Spinal cord (tissue), 10 donors: ENCODE measurements at places on chromosomes 3 and 15. TPM values are rescaled to one million over a fixed set of nuclear protein-coding genes. Genes with fewer than 3 reads are reported as not detected.

DNA sequence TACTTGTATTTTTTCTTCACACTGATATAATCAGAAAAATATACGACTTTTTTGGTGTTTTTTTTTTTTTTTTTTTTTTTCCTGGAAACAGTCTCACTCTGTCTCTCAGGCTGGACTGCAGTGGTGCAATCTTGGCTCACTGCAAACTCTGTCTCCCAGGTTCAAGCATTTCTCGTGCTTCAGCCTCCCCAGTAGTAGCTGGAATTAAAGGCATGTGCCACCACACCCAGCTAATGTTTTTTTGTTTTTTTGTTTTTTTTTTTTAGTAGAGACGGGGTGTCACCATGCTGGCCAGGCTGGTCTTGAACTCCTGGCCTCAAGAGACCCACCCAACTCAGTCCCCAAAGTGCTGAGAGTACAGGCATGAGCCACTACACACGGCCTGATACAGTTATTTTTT is 20.8 kb upstream of the DNAAF4 start:
- DNase-seq = no peak

DNA sequence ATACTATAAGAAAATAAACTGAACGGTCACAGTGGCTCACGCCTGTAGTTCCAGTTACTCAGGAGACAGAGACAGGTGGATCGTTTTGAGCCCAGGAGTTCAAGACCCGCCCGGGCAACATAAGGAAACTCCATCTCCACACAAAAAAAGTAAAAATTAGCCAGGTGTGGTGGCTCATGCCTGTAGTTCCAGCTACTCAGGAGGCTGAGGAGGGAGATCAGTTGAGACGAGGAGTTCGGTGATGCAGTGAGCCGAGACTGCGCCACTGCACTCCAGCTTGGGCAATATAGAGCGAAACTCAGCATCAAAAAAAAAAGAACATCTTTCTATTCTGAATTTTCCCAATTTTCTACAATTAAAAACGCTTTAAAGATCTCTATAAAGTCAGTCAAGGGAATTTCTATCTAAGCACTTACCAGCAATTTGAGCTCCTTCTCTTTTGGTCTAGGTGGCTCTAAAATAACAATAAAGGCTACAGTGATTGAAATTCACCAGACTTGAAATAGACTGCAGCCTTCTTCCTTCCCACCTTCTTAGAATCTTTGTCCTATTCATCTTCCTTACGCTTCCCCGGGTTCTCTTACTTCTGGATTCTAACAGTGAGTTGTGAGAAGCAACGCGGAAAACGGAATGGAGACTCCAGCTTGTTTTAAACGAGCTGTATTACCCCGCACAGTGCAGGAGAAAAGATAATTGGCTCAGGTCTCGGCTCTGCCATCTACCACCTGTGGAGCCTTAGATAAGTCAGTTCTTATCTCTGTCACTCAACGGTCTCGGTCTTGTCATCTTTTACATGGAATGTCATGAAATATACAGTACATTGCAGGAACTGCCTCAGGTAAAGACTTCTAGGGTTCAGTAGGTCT is 812 bp upstream of the SEC62 start:
- no peak for DNase-seq

GRCh38 chr15:96337365-96338023 is 7.0 kb downstream of the NR2F2 start:
- no peak for DNase-seq

Gene SPINK8
- 1.6 TPM for polyA plus RNA-seq

DNA sequence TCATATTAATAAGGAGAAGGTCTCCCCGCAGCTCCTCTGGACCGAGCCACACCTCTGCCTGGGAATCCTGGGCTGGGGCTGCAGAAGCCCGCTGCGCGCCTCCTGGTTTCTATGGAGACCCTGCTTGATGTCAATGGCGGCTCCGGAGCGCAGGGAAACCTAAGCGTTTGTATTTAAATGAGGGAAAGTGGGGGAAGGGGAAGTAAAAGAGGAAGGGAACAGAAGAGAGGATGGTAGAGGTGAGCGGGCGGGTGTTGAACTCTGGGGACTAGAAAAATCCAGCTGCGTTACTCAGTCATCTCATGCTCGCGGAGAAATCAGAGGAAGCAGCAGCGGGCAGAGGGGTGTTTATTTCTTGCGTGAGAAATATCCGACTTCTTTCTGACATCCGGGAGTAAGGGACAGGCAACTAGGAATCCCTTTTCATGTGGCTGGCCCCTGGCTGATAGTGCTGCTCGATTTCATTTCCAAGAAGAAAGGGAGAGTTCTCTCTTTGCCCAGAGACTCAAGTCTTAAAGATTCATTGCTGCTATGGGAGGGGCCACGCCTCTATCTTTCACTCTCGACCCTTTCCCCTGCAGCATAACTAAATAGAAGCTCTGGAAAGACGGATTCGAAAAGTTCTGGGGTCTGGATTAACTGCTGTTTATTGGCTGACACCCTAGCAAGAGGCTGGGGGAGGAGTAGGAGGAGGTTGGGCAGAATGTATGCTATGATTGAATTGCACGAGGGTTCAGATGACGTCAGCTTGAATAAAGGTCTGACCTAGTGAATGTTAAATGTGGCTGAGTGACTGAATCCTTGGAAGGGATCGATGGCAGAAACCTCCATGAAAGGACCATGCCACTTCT is 110.5 kb upstream of the GAP43 start:
- DNase-seq = peak; percentile 96

Gene THAP10
- 12.5 TPM for polyA plus RNA-seq

DNA sequence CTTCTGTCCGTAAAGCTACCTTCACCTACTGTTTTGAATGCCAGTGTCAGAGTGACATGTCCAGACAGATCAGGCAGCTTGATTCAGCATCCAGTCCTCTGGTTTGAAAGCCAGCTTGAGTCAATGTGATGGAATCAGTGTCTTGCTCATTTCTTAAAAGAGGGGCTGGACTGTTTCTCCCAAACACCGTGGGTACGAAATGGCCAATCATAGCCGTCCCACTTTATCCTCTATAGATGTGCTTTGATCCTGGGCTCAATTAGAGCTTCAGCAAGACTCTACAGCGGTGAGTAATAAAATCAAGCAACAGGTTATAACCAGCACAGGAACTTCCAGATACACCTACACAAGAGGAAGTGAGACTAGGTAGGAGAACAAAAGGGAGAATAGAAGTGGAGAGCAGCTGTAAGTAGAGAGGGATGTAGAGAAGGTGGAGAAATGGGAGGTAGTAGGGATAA is 17.0 kb upstream of the OR5K1 start:
- no peak for DNase-seq

- DNase-seq = peak; percentile 78
Observed at GRCh38 chr15:80832686-80833085, 53.5 kb downstream of the CEMIP start.

- no peak for DNase-seq
Observed at GRCh38 chr3:118977671-118978392, 56.8 kb downstream of the IGSF11 start.

Gene IL17RE
- polyA plus RNA-seq = 1.7 TPM

DNA sequence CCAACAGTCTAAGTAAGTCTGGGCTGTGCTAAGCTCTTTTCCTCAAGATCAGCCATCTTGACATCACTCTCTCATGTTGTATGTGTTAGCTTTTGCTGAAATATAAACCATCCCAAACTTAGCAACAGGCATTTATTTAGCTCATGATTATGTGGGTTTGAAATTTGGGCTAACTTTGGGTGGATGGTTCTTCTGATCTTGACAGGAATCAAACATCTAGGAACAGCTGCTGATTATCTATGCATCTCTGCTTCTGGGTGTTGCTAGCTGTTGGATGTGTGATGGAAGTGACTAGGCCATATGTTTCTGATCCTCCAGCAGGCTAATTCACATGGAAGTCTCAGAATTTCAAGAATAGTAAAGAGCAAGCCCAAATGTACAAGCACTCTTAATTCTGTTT is 615.2 kb upstream of the TGFBR2 start:
- DNase-seq = no peak

Gene PARP15
- polyA plus RNA-seq = 0.44 TPM

GRCh38 chr15:39145854-39146625 is 434.8 kb upstream of the THBS1 start:
- DNase-seq = no peak

GRCh38 chr3:64163755-64164148 is 61.5 kb downstream of the PRICKLE2 start:
- no peak for DNase-seq

Gene GNAT1
- 0.29 TPM for polyA plus RNA-seq

DNA sequence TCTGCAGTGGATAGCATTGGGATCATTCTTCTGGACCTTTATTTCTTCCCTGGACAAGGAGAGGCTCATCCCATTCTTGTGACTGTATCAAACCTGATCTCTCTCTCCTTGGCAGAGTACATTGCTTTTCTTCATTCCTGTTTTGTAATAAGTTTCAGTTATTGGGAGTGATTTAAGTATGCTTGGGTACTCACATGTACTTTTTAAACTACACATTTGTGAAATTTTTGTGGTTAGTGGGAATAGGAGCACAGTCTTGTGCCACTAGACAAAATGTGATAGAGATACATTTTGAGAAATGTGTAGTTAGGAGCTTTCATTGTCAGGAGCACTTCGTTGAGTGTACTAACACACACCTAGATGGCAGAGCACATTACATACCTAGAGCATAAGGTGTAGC is 262.6 kb downstream of the C3orf38 start:
- DNase-seq = no peak

DNA sequence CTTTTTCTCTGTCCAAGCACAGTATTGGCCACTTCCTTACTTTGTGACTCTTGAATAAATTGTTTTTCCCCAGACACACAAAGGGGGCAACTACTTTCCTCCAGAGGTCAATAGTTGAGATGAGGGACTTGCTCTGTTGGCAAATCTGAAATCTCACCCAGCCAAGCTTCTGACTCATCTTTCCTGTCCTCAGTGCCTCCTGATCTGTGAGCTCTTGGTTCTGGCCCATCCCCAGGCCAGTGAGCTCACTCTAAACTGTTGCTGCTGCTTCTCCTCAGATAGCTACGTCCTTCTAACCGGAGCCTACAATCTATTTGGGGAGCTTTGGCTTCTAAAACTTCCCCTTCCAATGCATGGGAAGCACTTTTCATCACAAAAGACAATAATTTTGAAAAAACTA is 50.0 kb upstream of the NMD3 start:
- DNase-seq = no peak

GRCh38 chr3:144431134-144431533 is 459.5 kb downstream of the DIPK2A start:
- no peak for DNase-seq

Gene ECE2
- polyA plus RNA-seq = 18.6 TPM

DNA sequence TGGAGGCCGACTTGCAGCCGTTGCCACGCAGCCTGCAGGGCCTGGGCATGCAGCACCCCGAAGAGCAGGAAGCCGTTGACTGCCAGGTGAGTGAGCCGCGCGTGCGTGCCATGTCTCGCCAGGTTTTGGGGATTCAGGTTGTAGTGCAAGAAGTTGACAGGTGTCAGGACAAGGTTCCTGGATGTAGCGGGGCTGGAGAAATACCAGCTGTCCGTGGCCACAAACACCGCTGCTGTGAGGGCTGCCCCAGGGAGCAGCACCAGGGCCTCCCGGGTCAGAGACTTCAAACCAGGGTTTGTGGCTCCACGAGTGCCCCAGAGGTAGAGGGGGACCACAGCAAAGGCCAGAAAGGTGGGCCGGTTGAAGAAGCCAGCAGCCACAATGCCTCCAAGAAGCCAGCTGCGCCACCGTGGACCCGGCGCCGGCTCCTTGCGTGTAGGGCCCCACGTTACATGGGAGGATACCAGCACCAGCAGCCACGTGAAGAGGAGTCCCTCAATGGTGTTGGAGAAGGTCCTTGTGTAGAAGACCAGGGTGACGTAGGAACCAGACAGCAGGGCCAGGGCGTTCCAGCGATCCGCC is 5.6 kb upstream of the NCBP2 start:
- DNase-seq = no peak

- no peak for DNase-seq
Observed at GRCh38 chr3:61030469-61031035, 220.7 kb downstream of the FHIT start.

Gene ESYT3
- 6.7 TPM for polyA plus RNA-seq

GRCh38 chr3:153285194-153285641 is 123.2 kb downstream of the RAP2B start:
- no peak for DNase-seq

Gene CCR8
- polyA plus RNA-seq = not detected

DNA sequence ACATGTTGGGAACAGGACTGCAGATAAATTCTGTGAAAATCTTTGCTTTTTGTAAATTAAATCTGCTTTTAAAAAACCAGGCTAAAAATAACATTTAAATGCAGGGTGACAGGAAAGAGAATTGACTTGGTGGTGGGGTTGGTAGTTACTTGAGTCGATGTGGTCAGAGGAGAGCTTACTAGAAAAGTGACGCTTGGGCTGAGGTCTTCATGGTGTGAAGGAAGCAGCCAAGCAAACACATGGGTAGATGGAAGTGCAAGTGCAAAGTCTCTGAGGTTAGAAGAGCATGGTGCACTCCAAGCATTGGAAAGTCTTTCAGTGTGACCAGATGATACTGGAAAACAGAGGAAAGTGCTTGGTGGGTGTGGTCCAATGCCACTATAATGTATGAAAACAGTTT is 86.4 kb upstream of the THBS1 start:
- DNase-seq = no peak

Gene VWA5B2
- polyA plus RNA-seq = 55.5 TPM

- DNase-seq = no peak
Observed at GRCh38 chr3:146256851-146257486, 6.1 kb upstream of the PLSCR4 start.

Gene LYSMD2
- polyA plus RNA-seq = 23.5 TPM

Gene IRAK2
- polyA plus RNA-seq = 5.2 TPM

Gene MASP1
- 54.8 TPM for polyA plus RNA-seq

DNA sequence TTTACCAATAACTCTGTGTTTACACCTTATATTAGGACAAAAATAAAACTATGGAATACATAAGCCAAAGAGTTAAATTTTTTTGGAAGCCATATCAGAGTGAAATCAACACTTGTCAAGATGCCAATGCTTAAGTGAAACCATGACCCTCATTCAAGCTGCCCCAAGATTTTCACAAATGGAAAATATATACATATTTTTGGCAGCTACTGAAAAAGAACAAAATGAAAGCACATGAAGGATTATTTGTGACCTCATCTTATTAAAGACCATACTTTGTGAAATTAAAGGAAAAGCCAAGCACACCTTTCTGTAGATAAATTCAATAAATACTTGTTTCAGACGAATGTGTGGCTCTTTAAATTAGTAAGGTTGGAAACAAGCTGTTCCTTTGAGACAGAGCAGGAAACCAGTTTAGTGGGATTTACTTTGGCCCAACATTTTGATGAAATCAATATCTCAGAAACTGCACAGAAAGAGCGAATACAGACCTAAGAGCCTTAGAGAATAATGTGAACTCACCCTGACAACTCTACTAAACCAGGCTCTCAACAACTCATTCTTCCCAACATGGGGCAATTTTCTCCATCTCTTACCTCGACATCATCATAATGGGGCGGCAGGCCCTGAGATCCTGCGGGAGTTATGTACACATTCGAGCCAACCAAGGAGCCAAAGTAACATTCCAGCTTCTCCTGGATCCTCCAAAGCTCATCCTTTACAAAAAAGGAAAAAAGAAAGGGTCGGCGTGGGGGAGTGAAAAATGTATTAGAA is 11.1 kb downstream of the RIOX2 start:
- DNase-seq = no peak

Gene NR2E3
- polyA plus RNA-seq = 0.71 TPM

Gene STRA6
- polyA plus RNA-seq = 45.5 TPM

GRCh38 chr15:75199357-75199940 is 2.2 kb upstream of the C15orf39 start:
- no peak for DNase-seq
